Body of pancreas (tissue), 4 donors: ENCODE measurements at places on chromosomes 1 and 21. TPM values are rescaled to one million over a fixed set of nuclear protein-coding genes. Genes with fewer than 3 reads are reported as not detected.

GRCh38 chr1:188706742-188707141 is 1770.9 kb downstream of the BRINP3 start:
- no peaks in the 10 kb centered on the region for H3K27me3 ChIP-seq
- no peaks in the 10 kb centered on the region for H3K4me1 ChIP-seq
- H3K27ac ChIP-seq: no peak overlapping the region
- no peak for DNase-seq

GRCh38 chr1:215166886-215167285 is 84.3 kb downstream of the KCNK2 start:
- no peak for DNase-seq
- no peak overlapping the region for H3K27ac ChIP-seq
- no peaks in the 10 kb centered on the region for H3K27me3 ChIP-seq
- H3K4me1 ChIP-seq: no peaks in the 10 kb centered on the region
- no peaks in the 10 kb centered on the region for H3K36me3 ChIP-seq

DNA sequence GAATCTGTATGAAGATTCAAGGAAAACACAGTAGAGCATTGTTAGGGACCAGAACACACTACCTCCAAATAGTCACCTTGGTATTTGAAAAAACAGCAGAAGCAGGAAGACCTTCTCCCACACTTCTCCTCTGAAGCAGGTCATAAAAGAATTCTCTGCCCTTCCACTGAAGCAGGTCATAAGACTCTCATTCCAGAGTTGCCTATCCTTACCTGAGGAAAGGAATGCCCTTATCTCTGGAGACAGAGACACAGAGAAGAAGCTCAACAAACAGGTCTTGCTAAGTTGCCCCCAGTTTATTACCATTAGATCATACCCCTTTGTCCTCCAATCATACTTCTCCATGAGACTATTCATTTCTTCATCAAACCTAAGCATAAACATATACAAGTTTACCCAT is 225.8 kb upstream of the TNR start:
- H3K27ac ChIP-seq: no peak overlapping the region
- no peaks in the 10 kb centered on the region for H3K36me3 ChIP-seq
- H3K4me3 ChIP-seq: no peak overlapping the region
- no peaks in the 10 kb centered on the region for H3K27me3 ChIP-seq
- no peak for DNase-seq

- no peaks in the 10 kb centered on the region for H3K27me3 ChIP-seq
- H3K27ac ChIP-seq: no peak overlapping the region
- H3K4me1 ChIP-seq: no peaks in the 10 kb centered on the region
Observed at GRCh38 chr1:93042187-93043056, 36.7 kb upstream of the MTF2 start.

- H3K27me3 ChIP-seq: peaks cover 7% of the 10 kb centered on the region
- no peak overlapping the region for H3K27ac ChIP-seq
- peak; percentile 31 for DNase-seq
- H3K4me1 ChIP-seq: peaks cover 7% of the 10 kb centered on the region
- H3K4me3 ChIP-seq: no peak overlapping the region
- H3K36me3 ChIP-seq: no peaks in the 10 kb centered on the region
Observed at GRCh38 chr1:63073309-63074306, 248.8 kb upstream of the FOXD3 start.

DNA sequence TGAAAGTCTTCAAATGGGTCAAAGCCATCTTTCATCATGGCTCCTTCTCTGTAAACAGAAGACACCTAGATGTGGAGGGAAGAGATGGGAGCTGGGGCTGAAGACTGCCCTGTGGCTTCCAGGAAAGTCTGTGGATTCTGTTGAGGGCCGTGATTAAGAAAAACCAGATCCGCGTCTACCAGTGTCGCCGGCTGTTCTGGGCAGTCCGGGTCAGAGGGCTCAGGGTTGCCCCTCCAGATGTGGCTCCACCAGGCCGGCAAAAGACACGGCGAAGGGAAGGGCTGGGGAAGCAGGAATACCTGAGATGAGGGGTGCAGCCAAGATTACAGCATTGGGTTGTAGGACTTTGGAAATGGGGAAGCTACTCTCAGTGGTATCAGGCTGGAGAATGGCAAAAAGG is 162.6 kb downstream of the RHOU start:
- DNase-seq: no peak
- no peak overlapping the region for H3K4me3 ChIP-seq
- no peaks in the 10 kb centered on the region for H3K27me3 ChIP-seq

GRCh38 chr1:154989195-154989860 is 4.1 kb upstream of the LENEP start:
- no peak for DNase-seq
- no peaks in the 10 kb centered on the region for H3K27me3 ChIP-seq
- H3K36me3 ChIP-seq: no peaks in the 10 kb centered on the region
- H3K4me1 ChIP-seq: peaks cover 6% of the 10 kb centered on the region
- H3K4me3 ChIP-seq: no peak overlapping the region
- H3K27ac ChIP-seq: no peak overlapping the region

- H3K27ac ChIP-seq: no peak overlapping the region
- no peak for DNase-seq
- no peaks in the 10 kb centered on the region for H3K27me3 ChIP-seq
Observed at GRCh38 chr1:234686035-234686434, 76.1 kb upstream of the IRF2BP2 start.

- H3K4me3 ChIP-seq: no peak overlapping the region
Observed at GRCh38 chr1:7899741-7900140, 40.9 kb downstream of the TNFRSF9 start.

DNA sequence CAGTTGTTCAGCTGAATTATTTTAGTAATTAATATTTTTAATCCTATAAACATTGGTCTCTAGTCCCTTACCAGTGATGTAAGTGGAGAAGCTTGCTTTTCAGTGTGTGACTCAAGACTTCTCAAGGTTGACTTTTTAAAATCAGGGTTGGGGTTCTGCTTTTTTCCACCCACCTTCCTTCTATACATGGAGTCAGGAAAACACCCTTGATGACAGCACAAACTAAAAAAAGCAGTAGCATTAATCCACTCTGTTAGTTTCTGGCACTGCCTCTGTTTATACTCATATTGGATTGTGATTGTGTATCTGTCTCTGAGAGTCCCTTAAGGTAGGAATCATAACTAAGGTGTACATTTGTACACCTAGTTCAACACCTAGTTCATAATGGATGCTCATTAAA is 8.3 kb upstream of the PLEKHO1 start:
- no peaks in the 10 kb centered on the region for H3K4me1 ChIP-seq
- no peaks in the 10 kb centered on the region for H3K36me3 ChIP-seq
- no peak for DNase-seq
- no peak overlapping the region for H3K27ac ChIP-seq
- no peak overlapping the region for H3K4me3 ChIP-seq

DNA sequence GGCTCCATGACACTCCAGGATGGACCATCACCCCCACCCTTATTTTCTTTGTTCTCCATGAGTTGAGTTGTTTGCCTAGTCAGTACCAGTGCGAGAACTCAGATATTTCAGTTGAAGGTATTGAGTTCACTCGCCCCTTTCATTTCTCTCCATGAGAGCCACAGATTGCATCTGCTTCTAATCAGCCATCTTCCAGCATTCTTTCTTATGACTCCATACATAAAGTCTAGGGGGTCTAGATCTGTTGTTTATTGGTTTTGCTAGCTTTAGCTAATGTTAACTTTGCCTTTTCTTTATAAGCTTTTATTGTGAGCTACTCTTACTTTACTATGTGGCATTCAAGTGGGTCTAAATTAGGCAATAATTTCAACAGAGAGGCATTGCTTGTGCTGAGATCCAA is 71.6 kb upstream of the PDC start:
- no peaks in the 10 kb centered on the region for H3K36me3 ChIP-seq
- no peak overlapping the region for H3K4me3 ChIP-seq
- no peaks in the 10 kb centered on the region for H3K4me1 ChIP-seq
- no peak for DNase-seq
- H3K27ac ChIP-seq: no peak overlapping the region
- H3K27me3 ChIP-seq: no peaks in the 10 kb centered on the region

DNA sequence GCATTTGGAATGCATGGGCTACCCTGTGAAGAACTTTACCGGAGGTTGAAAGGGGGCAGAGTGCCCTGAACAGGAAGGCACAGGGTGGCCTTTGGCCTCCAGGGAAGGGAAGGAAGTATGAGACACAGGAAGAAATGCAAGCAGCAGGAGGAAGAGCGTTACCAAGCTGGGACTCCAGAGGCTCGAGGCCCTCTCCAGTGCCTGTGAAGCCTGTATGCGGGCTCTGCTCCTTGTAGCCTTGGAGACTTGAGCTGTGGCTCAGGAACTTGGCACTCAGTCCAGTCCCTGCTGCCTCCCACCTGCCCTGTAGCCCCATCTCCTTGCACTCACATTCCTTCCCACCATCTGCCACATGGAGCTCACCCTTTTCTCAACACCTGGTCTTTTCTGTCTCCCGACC is 33.5 kb upstream of the RNF19B start:
- no peak for DNase-seq
- no peak overlapping the region for H3K4me3 ChIP-seq
- no peaks in the 10 kb centered on the region for H3K27me3 ChIP-seq
- H3K27ac ChIP-seq: no peak overlapping the region
- H3K36me3 ChIP-seq: no peaks in the 10 kb centered on the region
- peaks cover 8% of the 10 kb centered on the region for H3K4me1 ChIP-seq

The ETS2 gene
- 17.9 TPM for total RNA-seq

The EVA1C gene
- 16.5 TPM for total RNA-seq

The TRPM2 gene
- total RNA-seq: 2.3 TPM

The CFHR5 gene
- not detected for total RNA-seq

The SLC45A1 gene
- 1.6 TPM for total RNA-seq
